Kidney epithelial cell (primary cell): ENCODE measurements at places on chromosomes 6 and 20. TPM values are rescaled to one million over a fixed set of nuclear protein-coding genes. Genes with fewer than 3 reads are reported as not detected.

Gene ALDH8A1
- 0.46 and 9.3 TPM in 2 replicates for total RNA-seq

Gene ENPP5
- 4.9 and 6.6 TPM in 2 replicates for total RNA-seq

DNA sequence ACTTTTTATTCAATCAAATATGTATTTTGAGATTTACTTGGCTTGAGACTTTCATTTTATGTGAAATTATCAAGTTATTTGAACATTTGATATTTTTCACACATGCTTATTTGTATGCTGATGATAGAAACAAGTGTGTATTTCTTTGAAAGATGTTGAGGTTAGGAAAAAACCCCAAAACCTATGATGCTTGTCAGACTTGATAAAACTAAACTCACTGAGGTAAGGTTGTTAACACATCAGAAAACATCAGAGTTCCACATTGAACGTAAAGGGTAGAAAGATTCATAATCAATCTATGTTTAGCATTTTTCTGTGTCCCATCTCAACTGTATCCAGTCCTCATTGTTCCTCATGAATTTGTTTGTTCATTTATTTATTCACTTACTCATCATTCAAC, 12.2 kb downstream of the SF3B5 start:
- no peak for DNase-seq

- DNase-seq: no peak
Measured at GRCh38 chr6:31692886-31693285, 10.2 kb downstream of the ABHD16A start.

Gene BCAS4
- 24.7 and 28.0 TPM in 2 replicates for total RNA-seq

DNA sequence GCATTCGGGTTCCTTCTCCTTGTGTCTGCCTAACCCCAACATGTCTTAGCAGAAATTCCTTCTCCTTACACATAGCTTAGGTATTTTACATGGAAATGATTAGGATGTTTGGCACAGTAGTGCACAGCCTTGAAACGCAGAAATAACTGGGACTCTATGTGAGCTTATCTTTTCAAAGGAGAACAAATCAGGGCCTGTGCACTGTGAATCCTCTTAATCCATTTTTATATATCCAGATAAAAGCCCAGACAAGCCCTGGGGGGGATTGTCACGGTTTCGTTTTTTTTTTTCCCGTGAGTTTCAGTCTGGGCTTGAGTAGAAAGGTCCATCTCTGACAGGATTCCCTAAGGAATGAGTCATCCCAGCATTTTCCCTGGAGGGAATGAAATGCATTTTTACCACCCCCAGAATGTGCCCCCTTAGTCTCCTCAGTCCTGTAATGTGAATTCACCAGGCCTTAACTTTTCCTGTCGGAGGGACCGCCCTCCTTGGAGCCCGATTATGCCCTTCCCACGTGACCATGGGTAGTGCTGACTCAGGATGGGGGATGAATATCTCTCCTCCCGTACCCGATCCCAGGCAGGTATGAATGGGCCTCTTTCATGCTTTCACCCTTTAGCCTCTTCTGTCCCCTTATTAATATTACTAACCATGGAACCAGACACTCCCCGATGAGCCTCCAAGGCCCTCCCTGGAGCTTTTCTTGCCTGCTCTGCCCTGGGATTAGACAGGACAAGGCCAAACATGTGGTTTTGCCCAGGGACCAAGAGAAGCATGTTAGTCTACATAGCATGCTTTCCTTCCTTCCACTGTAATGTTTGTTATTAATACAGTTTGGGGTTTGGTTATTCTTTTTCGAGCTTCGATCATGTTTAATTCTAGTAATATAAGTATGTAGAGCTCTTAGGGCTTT, 23.9 kb upstream of the NAA20 start:
- DNase-seq: peak; percentile 72

- DNase-seq: no peak
Measured at GRCh38 chr20:16174311-16174710, 398.9 kb downstream of the KIF16B start.

Gene NXT1
- total RNA-seq: 59.6 and 71.6 TPM in 2 replicates

GRCh38 chr6:170147832-170148708, 142.8 kb downstream of the DLL1 start:
- DNase-seq: no peak

Gene GPX6
- total RNA-seq: not detected in 2 replicates

- no peak for DNase-seq
Measured at GRCh38 chr20:14009208-14009607, 13.9 kb downstream of the MACROD2 start.

Gene PKIB
- 10.6 and 15.3 TPM in 2 replicates for total RNA-seq

GRCh38 chr6:70834520-70834919, 122.3 kb downstream of the B3GAT2 start:
- DNase-seq: no peak

DNA sequence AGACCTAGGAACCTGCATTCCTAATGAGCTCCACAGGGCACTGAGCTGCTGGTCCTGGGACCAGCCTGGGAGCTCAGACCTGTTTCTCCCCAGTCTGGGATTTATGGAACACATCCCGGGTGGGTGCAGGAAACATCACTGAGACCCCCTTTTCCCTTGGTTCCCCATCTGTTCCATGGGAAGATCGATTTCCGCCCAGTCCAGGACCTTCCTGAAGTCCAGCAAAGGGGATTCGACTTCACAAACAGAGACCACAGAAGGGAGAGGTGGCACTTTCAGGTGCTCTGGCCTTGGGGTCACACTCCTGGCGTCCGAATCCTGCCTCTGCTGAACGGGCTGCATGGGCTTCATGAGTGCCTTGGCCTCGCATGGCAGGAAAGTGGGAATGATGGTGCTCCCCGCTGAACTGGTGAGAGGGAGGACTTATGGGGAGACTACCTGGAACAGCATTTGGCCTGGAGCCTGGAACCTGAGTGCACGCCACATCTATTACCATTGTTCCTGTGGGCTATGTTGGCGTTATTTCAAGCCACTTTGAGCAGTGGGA, 296.3 kb downstream of the TAF4 start:
- DNase-seq: no peak

Gene ZBTB12
- 3.0 and 4.9 TPM in 2 replicates for total RNA-seq

Gene VEGFA
- total RNA-seq: 236 and 264 TPM in 2 replicates

GRCh38 chr6:102066301-102066700, 672.8 kb downstream of the GRIK2 start:
- no peak for DNase-seq

DNA sequence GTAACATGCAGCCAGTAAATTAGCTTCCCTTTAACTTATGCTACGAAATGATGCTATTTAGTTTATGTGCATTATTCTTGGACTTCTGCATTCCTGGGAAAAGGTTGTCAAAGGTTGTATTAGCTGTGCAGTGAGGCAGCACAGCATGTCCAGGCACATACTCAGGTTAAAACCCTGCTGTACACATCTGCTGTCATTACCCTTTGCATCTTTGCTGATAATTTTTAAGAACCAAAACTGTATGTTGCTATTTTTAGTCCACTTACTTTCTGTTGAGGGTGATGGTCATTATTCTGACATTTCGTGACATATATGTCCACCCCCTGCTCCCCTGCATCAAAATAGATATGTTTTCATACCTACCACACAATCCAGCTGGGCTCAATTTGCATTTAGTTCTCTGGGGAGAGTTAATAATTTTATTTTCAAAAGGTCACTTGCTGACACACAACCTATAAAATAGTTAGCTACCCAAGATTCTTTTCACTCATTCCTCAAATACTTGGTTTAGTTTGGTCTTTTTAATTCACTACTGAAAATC, 142.5 kb upstream of the SPACA1 start:
- DNase-seq: no peak

Gene CDH4
- total RNA-seq: 39.7 and 50.9 TPM in 2 replicates

Gene VGLL2
- total RNA-seq: not detected in 2 replicates

Gene AFDN
- total RNA-seq: 112 and 119 TPM in 2 replicates

DNA sequence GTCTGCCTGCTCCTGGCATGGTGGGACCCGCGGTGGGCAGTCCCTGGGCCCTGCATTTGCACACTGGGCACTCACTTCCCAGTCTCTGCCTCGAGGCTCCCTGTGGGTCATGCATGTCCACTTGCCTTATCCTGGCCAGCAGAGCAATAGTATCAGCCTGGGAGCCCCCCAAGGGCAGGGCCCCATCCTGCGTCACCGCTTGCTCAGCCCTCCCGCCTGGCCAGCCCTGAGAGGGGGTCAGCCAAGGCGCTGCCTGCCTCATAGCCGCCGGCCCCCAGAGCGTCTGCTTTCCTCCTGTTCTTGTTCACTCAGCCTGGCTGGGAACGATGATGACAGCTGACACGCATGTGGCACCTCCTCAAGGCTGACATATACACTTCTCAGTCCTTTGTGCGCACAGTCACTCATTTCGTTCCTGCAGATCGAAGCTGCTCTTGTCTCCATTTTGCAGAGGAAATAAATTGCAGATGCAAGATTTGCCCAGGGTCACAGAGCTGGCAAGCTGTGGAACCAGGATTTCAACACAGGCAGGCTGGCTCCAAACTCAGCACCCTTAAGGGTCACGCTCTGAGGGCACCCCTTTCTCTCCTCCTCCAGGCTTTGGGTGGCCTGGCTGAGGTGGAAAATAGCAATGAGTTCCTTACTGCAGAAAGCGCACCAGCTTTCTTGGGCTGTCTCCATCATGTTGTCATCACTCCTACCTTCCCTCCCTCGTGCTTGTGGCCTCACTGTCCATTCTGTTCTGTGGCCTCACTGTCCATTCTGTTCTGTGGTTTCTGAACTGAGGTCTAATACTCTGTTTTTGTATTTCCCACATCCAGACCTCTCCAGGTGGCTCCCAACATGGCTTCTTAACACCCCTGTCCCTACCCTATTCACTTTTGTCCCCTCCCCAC, 17.2 kb downstream of the KCNK17 start:
- DNase-seq: no peak

DNA sequence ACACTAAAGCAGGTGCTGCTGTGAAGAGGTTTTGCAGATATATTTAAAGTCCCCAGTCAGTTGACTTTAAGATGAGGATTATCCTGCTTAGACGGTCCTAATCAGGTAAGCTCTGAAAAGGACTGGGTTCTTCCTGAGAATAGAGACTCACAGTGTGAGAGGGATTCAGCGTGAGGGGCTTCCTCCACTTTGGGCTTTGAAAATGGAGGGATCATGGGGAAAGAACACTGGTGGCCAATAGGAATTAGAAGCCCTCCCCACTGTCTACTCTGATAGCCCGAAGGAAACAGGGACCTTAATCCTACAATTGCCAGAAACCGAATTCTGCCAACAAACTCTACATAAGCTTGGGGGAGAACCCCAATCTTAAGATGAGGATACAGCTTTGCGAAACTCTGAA, 29.7 kb upstream of the HLA-G start:
- no peak for DNase-seq

DNA sequence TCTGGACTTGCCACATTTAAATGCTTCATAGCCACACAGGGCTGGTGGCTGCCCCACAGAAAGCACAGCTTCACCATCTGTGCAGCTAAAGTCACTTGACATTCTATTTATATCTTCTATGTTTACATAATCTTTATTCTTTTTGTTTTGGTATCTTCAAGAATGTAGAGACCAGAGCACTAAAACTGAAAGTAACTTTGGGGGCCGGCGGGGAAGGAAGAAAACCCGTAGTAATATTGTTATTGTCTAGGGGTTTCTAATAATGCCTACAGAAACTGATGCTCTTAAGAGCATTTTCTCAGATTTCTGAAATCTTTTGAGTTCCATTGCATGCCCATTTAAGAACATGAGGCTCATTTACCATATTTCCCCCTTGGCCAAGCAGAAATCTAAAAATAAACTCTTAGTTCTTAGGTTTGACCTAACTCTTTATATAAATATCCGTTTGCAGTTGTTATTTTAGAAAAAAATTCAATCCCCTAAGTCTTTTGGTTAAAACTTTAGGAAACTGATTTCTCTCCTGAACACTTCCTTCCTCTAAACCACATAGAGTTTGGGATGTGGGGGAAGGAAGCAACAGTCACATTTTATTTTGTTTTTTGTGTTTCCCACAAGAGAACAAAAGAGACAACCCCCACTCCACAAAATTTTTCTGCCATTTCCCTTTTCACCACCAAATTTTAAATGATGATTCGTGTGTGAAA, 207.6 kb downstream of the OGFRL1 start:
- no peak for DNase-seq

Gene ZFAND3
- 49.4 TPM in 2 replicates for total RNA-seq

GRCh38 chr20:49515586-49515985, 33.1 kb upstream of the KCNB1 start:
- DNase-seq: no peak

Gene MATN4
- total RNA-seq: not detected in 2 replicates

DNA sequence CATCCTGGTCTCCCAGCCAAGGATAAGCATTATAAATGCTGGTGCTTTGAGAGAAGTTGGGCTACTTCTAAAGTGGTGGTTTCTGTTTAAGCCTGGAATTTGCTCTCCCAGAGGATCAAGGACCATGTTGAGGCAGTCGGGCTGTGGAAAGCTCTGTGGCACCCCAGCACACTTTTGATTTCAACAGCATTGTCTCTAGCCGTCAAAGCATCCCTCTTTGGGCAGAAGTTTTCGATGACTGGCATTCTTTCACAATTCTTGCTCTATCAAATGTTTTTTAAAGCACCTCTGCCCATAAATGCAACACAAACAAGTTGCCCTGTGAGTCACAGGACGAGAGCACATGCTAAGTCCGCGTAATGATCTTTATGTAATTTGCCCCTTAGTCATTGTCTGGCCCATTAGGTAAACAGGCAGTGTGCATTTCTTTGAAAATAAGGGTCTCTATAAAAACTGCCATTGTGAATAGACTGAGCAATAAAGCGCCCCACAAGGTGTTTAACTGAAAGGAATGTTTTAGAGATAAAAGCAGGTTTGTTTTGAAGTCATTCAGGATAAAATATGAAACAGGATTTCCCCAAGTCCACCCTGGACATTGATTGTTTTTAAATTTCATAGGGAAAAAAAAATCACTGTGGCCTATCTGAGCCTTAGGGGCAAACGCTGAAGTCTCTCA, 44.7 kb upstream of the FOXQ1 start:
- DNase-seq: peak; percentile 38

DNA sequence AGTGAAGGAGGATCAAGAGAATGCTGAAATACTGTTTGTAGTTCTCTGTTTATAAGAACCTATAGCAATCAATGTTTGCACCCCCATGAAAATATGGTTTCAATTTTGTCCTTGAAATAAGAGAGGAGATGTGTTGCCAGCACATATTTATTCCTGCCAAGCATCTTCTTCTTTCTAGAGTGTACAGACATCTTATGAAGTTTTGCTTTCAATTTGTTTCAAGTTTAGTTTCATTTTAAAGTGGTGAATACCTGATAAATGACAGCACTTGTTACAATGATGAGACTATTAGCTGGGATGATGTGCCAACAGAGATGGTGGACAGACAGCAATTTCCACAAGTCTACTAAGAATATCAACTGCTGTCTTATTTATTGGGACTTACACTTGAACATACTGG, 39.2 kb upstream of the CENPW start:
- no peak for DNase-seq

Gene NR2E1
- total RNA-seq: not detected in 2 replicates

- no peak for DNase-seq
Measured at GRCh38 chr20:50635676-50636600, 55.4 kb downstream of the RIPOR3 start.

- DNase-seq: no peak
Measured at GRCh38 chr20:6430381-6430780, 307.6 kb upstream of the FERMT1 start.

DNA sequence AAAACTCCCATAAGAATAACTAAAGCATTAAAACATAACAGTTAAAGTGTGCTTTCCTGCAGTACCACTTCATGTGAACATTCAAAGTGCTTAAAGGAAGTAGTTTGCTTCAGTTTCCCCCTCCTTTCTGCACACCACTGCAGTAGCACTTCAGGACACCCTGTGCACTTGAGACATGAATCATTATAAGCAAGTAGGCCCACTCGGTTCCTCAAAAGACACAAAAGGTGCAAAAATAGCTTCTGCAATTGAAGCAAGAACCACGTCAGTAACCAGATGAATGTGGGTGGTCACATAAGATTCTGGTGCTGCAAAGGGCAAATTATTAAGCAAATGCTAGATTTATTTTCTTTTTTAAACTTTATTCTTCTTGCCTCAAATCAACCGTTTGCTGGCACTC, 160.6 kb downstream of the HIVEP2 start:
- DNase-seq: no peak

GRCh38 chr20:21175433-21175832, 49.6 kb downstream of the KIZ start:
- DNase-seq: no peak
